ENCODE measurements at places on chromosomes 11 and 22. TPM values are rescaled to one million over a fixed set of nuclear protein-coding genes. Genes with fewer than 3 reads are reported as not detected.

DNA sequence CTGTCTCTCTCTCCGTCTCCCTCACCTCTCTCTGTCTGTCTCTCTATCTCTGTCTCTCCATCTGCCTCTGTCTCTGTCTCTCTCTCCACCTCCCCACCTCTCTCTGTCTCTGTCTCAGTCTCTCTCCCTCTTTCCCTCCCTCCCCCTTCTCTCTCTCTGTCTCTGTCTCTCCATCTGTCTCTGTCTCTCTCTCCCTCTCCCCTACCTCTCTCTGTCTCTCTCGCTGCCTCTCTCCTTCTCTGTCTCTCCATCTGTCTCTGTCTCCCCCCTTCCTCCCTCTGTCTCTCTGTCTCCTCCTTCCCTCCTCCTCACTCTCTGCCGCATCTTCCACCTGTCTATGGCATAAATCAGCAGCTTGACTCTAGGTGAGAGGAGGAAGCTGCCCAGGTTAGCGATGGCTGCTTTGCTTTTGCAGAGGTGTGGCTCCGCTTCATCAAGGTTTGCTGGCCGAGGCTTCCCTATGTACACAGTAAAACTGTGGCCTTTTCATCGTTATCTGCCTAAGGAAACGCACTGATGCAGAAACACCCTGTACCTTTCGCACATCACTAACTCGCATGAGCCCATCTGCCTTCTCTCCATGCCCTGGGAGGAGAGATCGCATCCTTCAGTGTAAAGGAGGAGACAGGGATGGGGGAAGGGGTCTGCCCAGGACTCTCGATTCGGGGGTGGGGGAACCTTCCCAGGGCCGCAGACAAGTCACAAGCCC, 44.5 kb downstream of the ANO1 start:
- DNase-seq = no peak
- H3K4me3 ChIP-seq = no peak overlapping the region
- no peaks in the 10 kb centered on the region for H3K27me3 ChIP-seq
- no peak overlapping the region for H3K27ac ChIP-seq
- no peaks in the 10 kb centered on the region for H3K36me3 ChIP-seq
- no peaks in the 10 kb centered on the region for H3K4me1 ChIP-seq

DNA sequence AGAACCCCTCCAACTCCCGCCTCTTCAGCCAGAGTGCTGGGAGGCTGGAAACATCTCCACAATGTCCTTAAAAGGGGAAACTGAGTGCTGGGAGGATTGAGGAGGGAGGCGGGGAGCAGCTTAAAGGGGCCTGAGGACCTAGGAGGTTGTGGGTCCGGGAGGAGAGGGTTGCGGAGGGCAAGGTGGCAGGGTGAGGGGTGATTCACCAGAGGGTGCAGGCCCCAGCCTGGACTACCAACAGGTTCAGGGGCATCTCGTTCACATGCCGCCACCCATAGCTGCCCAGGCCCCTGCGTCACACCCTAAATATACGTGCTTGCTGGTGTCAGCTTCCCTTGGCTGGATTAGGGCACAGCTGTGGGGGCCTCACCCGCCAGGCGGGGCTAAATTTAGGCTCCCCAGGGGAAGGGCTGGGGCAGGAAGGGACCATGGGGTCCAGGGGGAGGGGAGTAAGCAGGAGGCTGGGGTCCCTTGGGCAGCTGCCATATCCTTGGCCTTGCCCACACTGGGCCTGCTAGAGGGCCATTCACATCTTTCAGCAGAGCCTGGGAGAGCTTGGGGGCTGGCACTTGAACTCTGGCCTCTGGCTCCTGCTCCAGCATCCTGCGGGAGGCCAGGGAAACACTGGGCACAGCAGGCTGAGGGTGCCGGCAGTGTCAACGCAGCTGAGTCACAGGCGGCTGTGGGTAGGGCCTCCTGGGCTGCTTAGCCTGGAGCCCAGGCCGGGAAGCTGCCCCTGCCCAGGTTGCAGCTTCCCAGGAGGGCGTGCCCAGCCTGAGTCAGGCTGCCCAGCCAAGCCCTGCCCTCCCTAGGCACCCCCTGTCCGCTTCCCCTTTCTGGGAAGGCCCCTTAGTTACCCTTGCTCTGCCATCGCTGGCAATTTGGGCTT, 1.3 kb downstream of the EHBP1L1 start:
- DNase-seq = no peak
- H3K27me3 ChIP-seq = peaks cover 11% of the 10 kb centered on the region
- no peak overlapping the region for H3K4me3 ChIP-seq

DNA sequence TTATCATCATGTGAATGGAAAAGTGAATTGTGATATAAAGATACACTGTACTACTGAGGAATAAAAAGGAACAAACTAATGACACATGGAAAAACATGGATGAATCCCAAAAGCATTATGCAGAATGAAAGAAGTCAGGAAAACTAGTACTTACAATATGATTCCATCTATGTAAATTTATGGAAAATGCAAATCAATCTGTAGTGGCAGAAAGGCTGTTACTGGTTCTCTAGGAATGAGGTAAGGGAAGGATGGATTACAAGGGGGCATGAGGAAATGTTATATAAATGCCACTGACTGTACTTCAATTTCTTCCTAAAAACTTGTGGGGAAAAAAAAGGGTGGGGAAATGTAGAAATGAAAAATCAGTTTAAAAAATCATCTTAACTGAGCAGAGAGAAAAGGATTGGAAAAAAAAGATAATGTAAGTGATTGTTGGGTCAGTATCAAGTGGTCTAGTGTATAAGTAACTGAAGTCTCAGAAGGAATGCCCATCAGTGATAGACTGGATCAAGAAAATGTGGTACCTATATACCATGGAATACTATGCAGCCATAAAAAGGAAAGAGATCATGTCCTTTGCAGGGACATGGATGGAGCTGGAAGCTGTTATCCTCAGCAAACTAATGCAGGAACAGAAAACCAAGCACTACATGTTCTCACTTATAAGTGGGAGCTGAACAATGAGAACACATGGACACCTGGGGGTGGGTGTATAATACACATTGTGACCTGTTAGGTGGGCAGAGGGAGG, 48.8 kb downstream of the USP35 start:
- H3K4me3 ChIP-seq = no peak overlapping the region
- H3K4me1 ChIP-seq = peaks cover 1% of the 10 kb centered on the region
- H3K36me3 ChIP-seq = no peaks in the 10 kb centered on the region

GRCh38 chr22:25134451-25134850, 65.2 kb upstream of the CRYBB3 start:
- no peaks in the 10 kb centered on the region for H3K27me3 ChIP-seq
- DNase-seq = no peak
- no peaks in the 10 kb centered on the region for H3K36me3 ChIP-seq
- no peak overlapping the region for H3K4me3 ChIP-seq

GRCh38 chr11:19931141-19931770, 218.6 kb downstream of the NAV2 start:
- no peaks in the 10 kb centered on the region for H3K27me3 ChIP-seq
- H3K27ac ChIP-seq = peak overlapping the region; percentile 13
- peaks cover 3% of the 10 kb centered on the region for H3K4me1 ChIP-seq
- peak; percentile 39 for DNase-seq

DNA sequence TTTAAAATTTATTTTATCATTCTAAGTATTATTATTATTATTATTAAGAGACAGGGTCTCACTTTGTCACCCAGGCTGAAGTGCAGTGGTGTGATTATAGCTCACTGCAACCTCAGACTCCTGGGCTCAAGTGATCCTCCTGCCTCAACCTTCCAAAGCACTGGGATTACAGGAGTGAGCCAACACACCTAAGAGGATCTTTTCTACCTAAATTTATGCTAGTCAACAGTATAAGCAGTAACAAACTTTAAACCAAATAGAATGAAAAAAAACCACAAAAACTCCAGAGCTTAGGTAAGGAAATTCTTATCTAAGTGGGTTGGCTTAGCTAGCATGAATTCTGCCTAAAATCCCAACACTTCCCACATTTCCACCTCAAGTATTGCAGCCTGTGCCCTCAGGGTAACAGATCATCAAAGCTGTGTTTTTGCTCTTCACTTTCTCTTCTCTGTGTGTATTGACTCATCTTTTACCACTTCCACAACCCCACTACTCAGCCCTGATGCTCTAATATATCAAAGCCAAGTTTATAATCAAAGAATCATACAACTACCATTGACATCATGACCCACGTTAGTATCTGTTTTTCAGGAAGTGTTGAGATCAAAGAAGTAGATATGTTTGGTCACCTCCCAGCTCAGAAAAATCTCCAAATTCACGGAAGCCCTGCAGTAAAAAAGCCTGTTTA, 93.7 kb upstream of the SPON1 start:
- H3K4me3 ChIP-seq = no peak overlapping the region
- H3K36me3 ChIP-seq = no peaks in the 10 kb centered on the region
- no peaks in the 10 kb centered on the region for H3K27me3 ChIP-seq
- no peaks in the 10 kb centered on the region for H3K4me1 ChIP-seq
- H3K27ac ChIP-seq = no peak overlapping the region
- DNase-seq = no peak

GRCh38 chr11:368414-369335, 624 bp upstream of the B4GALNT4 start:
- H3K4me3 ChIP-seq = peak overlapping the region; percentile 52
- no peaks in the 10 kb centered on the region for H3K4me1 ChIP-seq
- DNase-seq = peak; percentile 70

- H3K27ac ChIP-seq = no peak overlapping the region
- no peak overlapping the region for H3K4me3 ChIP-seq
These were observed 4.9 kb downstream of the ATP5MGL start for GRCh38 chr22:42635531-42635930.

GRCh38 chr11:87917111-87917510, 258.1 kb downstream of the RAB38 start:
- H3K4me3 ChIP-seq = no peak overlapping the region
- no peak for DNase-seq
- no peak overlapping the region for H3K27ac ChIP-seq
- H3K36me3 ChIP-seq = no peaks in the 10 kb centered on the region
- no peaks in the 10 kb centered on the region for H3K27me3 ChIP-seq
- no peaks in the 10 kb centered on the region for H3K4me1 ChIP-seq

- no peaks in the 10 kb centered on the region for H3K4me1 ChIP-seq
- no peak overlapping the region for H3K4me3 ChIP-seq
- no peaks in the 10 kb centered on the region for H3K27me3 ChIP-seq
These were observed 591.4 kb downstream of the ETS1 start for GRCh38 chr11:127995921-127996320.

GRCh38 chr11:129374081-129374992, 1.3 kb upstream of the BARX2 start:
- H3K4me3 ChIP-seq = peak overlapping the region; percentile 58
- DNase-seq = peak; percentile 33
- no peaks in the 10 kb centered on the region for H3K36me3 ChIP-seq
- peaks cover 7% of the 10 kb centered on the region for H3K4me1 ChIP-seq

DNA sequence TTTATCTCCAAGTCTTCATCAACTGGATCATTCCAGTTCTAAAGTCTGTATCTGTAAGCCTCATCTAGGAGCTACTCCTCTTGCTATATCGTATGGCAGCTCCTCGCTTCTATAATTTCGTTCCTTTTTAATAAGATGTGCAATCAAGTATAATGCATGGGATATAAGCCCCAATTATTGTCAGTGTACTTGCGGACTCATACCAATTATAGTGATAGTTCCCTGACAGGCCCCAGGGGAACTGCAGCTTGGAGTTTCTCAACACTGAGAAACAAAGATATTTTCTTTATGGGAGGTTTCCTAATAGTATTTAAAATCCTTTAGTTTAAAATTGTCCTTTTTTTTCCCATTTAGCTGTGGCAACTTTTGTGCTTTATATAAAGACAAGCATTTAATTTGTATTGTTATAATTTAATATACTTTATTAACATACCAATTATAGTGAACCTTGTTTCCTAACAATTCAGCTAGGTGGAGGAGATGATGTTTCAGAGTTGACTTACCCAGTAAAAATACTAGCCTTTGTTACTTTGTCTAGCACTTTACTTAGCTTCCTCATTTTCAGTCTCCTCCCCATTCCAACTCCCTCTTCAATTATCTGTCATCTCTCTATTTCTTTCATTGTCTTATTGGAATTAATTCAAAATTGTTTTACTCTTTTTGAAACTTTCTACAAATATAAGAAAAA, 25.3 kb upstream of the DDX17 start:
- H3K27me3 ChIP-seq = no peaks in the 10 kb centered on the region
- no peak overlapping the region for H3K27ac ChIP-seq
- H3K36me3 ChIP-seq = no peaks in the 10 kb centered on the region
- DNase-seq = no peak

DNA sequence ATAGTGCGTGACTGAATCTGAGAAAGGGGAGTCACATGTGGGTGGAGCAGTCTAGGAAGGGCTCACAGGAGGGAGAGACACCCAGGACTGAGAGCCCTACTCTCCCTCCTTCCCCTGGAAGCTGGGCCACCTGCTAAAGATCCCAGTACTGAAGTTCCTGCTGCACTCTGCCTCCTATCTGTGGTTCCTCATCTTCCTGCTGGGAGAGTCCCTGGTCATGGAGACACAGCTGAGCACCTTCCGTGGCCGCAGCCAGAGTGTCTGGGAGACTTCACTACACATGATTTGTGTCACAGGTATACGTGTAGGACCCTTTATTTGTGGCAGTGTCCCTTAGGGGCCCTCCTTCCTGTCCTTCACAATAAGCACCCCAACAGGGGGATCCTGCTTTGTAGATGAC, 19.3 kb downstream of the ART5 start:
- DNase-seq = no peak
- no peaks in the 10 kb centered on the region for H3K27me3 ChIP-seq
- H3K4me3 ChIP-seq = no peak overlapping the region
- H3K27ac ChIP-seq = no peak overlapping the region
- no peaks in the 10 kb centered on the region for H3K4me1 ChIP-seq

DNA sequence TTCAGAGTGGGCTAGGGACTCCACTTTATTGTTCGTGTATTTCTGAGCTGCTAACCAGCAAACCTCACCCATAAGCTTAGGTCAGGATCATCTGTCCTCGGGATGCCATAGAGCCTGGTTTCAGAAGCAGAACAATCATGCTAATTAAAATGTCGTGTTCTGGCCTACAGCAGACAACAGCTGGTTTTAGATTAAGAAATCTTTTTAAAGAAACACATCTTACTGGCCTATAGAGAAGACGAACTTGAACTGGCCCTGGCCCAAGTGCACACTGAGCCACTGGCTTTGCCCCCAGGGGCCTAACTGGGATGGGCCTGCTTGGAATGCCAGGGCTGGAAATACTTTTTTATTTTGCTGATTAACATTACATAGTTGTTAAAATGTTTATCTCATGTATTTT, 63.2 kb downstream of the ALX4 start:
- no peaks in the 10 kb centered on the region for H3K27me3 ChIP-seq
- no peak overlapping the region for H3K4me3 ChIP-seq
- no peak overlapping the region for H3K27ac ChIP-seq
- H3K36me3 ChIP-seq = no peaks in the 10 kb centered on the region
- H3K4me1 ChIP-seq = peaks cover 40% of the 10 kb centered on the region

DNA sequence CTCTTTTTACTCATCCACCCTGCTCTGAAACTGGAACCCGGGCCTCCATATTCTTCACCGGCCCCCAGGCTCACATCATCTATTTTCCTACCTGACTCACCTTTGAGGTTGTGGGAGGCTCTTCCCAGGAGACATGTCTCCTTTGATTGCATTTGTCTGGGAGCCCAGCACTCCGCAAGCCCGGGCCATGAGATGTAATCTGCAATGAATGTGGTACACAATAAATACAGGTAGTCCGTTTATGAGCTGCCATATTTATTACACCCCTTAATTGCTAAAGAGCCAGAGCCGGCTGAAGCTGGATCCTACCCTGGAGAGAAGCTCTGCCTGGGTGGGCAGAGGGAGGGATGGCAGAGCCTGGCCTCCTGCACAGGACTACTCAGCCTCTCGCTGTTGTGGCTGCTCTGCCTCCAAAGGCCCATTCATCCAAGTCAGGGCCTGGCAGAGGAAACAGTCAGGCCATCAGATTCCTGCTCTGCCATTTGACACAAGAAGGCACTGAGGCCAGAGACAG, 49.5 kb downstream of the TP53I11 start:
- no peaks in the 10 kb centered on the region for H3K27me3 ChIP-seq
- H3K36me3 ChIP-seq = no peaks in the 10 kb centered on the region
- H3K4me3 ChIP-seq = no peak overlapping the region
- no peaks in the 10 kb centered on the region for H3K4me1 ChIP-seq
- no peak overlapping the region for H3K27ac ChIP-seq

LMO2 gene
- 33.4 TPM for polyA plus RNA-seq

LUZP2 gene
- polyA plus RNA-seq = not detected

MGAT3 gene
- 12.3 TPM for polyA plus RNA-seq
